ENCODE measurements at places on chromosomes 12 and 14.

- DNase-seq: no peak
Measured at GRCh38 chr14:22540293-22540692, 48.7 kb downstream of the DAD1 start.

DNA sequence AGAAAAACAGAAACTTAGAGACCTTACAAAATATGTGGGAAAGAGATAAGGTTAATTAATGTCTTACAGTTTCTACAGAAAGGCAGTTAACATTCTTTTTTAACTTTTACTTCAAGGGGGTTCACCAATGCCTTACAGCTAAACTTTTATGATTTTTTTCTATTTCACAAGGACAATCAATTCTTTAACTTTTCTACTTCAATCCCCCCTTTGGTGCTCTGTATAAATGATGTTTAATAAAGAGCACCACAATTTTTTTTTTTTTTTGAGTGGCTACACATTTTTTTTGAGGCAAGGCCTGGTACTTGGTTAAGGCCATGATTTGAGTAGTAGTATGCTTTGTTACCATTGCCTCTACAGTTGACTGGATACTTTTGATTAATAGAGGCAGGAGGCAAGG lies 279.6 kb downstream of the PRKD1 start:
- DNase-seq: no peak

DNA sequence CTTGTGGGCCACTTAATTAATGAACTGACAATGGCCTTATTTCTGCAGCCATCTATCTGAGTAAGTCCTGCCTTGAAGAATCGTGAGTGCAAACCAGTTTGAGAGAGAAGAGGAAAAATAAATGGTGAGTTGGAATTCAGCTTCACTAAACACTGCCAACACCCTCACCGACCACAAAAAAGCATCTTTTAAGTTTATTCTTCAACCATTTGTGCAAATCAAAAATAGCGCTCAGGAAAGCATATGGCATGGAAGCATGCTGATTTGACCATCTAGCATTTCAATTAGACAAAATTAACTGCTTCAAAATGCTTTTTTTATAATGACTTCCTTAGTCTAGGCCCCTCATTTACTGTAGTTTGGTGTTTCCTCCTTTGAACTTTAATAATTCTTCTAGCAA lies 294.0 kb downstream of the PPFIA2 start:
- DNase-seq: no peak

- no peak for DNase-seq
Measured at GRCh38 chr12:80212938-80213645, 113.8 kb downstream of the OTOGL start.

GRCh38 chr12:90181216-90181615 lies 472.6 kb upstream of the ATP2B1 start:
- no peak for DNase-seq

DNA sequence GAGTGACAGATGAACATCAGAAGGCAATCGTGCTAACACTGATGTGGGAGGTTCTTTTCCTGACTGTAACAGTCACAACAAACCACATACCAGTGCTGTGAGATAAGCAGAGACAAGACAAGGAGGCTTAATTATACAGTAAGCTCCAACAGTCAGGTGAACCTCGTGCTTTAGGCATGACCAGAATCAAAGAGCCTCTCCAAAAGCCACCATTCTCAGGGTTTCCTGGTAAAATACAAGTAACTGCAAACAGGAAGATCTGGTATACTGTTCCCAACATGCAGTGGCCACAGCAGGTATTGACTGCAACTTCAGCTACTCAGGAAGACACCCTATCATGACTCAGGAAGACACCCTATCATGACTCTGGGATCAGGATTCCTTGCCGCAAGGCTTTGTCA lies 47.3 kb upstream of the GTF2A1 start:
- DNase-seq: no peak

- no peak for DNase-seq
Measured at GRCh38 chr12:15244926-15245325, 23.7 kb upstream of the RERG start.

GRCh38 chr12:51389302-51389999 lies 1.8 kb downstream of the GALNT6 start:
- no peak for DNase-seq

DNA sequence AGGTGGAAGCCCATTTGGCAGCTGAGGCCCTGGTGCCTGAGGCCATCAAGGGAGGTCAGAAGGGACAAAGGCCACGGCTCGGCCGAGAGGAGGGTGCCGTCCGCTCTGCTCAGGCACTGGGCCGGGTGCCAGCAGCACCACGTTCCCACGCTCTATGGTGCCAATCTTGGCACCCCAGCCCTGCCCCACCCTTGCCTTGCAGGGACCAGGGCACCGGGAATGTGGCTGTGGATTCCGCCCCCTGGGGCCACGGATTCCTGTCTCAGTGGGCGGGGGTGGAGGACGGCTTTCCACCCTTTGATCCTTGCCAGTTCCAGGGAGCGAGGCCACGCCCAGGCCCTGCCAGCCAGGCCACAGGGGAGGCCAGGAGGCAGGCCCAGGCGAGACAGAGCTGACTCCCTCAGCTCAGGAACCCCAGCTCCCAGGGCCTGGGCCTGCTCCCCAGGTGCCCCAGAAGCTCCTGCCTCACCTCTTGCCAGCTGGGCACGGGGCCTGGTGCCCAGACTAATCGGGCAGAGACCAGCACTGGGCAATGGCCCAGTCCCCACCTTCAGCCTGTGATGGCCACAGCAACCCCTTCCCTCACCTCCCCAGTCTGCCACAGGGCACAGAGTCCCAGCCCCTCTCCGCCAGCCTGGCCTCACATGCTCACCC lies 26.4 kb upstream of the GPR132 start:
- no peak for DNase-seq

DNA sequence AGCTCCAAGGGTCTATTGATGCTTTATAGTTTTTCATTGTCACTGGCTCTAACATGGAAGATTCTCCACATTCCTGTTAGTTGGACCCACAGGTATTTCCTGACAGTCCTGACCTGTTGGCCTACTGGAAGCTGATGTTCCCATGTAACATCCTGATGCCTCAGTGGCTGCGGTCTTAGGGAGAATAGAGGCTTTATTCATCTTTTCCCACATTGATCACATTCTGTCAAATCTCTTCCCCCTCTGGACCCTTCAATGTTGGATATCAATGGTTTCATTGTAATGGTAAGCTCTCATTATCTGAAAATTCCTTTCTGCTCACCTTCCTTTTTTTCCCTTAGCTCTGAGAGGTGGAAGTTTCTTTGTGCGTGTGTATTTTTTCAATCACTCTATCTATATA lies 280.9 kb upstream of the TBX3 start:
- no peak for DNase-seq

DNA sequence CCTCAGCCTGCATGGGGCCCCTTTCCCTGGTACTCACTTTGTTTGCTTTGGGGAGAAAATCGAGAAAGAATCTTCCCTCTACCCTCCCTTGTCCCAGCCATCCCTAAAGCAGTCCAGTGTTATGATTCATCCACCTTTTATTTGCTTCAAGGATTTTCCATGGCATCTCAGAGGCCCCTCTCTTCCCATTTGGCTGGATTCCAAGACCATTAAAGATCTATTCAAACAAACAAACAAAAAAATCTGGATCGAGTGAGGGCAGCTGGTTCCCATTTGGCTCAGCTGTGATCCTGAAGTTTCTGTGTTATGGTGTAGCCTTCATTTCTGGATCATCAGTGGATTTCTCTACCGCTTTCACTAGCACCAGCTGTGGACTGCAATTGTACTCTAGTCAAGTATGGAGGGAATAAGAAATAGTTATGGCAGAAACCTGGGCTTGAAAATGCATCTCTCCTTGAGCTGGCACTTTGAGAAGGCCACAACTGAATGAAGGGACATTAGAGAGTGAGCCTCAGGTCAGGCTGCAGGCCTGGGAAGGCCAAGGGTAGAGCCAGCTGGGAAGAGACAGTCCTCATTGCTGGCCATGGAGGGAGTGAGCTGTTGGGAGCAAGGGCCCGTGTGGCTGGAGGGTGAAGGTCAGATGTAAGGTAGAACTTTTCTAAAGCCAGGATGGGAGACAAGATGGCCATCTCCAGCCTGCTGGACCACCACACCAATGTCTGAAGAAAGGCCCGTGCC lies 13.7 kb downstream of the KRT71 start:
- DNase-seq: no peak

- no peak for DNase-seq
Measured at GRCh38 chr12:25269701-25270100, 19.0 kb upstream of the KRAS start.

- DNase-seq: no peak
Measured at GRCh38 chr14:87185961-87186560, 806.9 kb downstream of the GALC start.

GRCh38 chr12:70070494-70071007 lies 172.7 kb upstream of the CNOT2 start:
- no peak for DNase-seq

DNA sequence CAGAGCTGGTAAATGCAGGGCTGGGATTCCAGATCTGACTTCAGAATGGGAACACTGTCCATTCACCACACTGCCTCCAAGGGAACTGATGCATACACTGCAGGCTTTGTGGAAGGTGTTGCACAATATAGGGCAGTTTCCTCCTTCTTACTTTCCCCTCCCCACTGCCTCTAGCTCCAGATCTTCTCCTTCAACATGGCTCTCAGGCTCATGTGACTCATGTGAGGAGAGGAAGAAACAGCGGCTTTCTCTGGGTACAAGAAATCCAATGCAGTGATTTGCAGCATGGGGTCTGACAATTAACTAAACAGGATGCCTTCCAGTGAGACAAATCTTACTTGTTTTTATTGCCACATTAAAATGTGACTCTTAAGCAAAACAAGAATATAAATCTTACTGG lies 447.6 kb upstream of the CCDC196 start:
- DNase-seq: no peak

DNA sequence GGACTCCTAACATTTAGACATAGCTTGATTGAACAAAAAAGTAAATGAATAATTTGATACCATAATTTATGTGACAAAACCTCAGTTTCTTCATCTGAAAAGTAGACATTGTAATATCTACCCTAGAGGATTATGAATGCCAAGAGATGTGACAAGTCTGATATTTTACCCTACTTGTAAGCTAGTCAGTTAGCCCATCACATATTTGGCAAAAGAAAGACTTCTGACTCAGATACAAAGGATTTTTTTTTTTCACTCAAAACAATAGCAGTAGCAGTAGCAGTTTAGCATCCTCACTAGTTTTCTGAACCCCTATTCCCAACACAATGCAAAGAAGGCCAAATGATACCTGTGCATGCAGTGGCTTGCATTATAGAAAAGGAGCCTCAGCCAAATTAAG lies 377.3 kb upstream of the E2F7 start:
- no peak for DNase-seq

DNA sequence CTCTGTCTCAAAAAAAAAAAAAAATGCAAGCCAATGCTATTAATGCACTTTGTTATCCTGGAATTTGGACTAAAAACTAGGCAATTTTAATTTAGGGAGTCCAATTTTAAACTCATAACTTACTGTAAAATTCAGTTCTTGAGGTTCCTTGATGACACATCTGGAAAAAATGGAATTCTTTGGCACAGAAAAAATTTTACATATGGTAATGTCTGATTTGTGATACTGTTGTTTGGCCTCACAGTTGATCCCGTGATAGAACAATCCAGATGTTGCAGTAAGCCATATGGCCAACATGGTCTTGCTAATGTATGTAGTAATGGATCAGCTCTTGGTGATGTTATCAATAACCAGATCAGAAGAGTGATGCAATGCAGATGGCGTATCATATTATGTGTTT lies 1089.8 kb downstream of the FLRT2 start:
- DNase-seq: no peak

- DNase-seq: no peak
Measured at GRCh38 chr14:56331592-56332216, 213.5 kb downstream of the PELI2 start.

GRCh38 chr14:34403646-34404045 lies 58.4 kb downstream of the SPTSSA start:
- DNase-seq: no peak

- no peak for DNase-seq
Measured at GRCh38 chr12:51527966-51528365, 63.1 kb upstream of the SCN8A start.

DNA sequence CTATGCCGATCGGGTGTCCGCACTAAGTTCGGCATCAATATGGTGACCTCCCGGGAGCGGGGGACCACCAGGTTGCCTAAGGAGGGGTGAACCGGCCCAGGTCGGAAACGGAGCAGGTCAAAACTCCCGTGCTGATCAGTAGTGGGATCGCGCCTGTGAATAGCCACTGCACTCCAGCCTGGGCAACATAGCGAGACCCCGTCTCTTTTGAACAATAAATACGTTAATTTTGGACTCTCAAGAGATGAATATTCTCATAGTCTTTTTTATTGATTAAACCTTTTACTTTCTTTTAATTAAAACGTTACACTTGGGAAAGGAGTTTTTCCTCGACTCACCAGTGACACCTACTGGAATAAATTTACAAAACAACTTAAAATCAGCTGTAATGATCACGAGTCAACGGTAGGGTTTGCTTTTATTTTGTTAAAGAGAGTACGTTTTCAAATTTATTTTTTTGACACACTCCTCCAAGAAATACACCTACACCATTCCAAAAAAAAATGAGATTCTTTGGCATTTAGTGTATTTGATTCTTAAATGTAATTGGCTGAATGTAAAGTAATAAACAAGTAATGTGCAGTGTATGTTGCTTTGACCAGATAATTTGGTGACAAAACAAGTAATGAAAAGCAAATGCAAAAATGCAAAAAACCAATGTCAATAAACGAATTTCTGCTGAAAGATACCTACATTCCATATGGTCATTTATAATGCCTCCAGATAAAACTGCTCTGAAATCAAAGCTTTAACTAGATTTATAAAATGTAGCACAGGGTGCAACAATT lies 687 bp upstream of the RPS29 start:
- no peak for DNase-seq

DNA sequence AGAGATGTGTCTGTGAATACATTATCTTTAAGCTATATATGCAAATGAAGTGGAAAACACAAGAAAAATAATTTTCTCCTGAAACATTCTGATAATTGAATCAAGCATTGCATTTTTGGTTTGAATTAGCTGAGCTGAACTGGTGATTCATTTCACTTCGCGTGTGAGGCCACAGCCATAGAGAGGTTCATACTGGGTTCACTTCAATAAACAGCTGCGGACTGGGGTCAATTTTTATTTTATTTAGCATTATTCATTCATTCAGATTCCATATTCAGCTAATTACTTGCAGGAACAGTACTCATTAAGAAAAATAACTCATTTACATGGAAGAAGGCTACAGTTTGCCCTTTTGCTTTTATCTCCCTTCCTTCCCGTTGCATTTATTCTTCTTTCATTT lies 195.2 kb upstream of the LRIG3 start:
- no peak for DNase-seq

Data from activated CD8-positive, alpha-beta memory T cell treated with anti-CD3 and anti-CD28 coated beads for 1 hour (primary cell).